ENCODE measurements at places on chromosomes 4 and X.

DNA sequence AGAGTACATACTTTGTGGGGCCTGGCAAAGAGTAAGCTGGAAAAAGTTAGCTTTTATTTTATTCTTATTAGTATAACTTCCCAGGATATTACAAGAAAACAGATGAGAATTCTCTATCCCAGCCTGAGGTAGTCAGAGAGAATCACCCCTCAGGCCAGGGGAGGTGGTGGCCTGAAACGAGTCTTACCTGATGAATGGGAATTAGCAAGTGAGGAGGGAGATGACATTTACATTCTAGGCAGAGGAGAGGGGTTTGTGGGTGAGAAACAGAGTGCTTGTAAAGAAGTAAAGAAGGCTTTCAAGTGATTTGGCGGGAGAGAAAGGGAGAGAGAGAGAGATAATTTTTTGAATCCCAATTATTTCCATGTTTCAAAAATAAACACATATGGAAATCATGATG lies 39.3 kb upstream of the PDK3 start:
- no peaks in the 10 kb centered on the region for H3K4me1 ChIP-seq
- no peak overlapping the region for H3K27ac ChIP-seq
- no peak for DNase-seq
- H3K4me3 ChIP-seq = no peak overlapping the region
- H3K27me3 ChIP-seq = no peaks in the 10 kb centered on the region

DNA sequence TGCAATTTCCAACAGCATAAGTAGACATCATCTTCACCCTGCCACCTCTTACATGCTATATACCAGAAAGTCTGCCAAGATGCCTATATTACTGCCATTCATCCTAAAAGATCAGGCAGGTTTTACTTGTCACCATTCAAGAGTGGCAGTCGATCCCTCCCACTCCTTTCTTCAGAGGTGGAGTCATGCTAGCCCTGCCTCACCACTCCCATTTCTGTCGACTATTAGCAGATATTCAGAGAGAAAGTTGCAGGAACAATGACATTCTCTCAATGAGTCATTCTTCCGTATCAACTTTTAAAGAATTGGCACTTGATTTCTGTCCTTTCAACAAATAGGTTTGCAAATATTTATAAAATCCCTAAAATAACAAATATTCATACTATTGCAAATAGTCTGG lies 1060.1 kb downstream of the ADGRL3 start:
- no peak overlapping the region for H3K4me3 ChIP-seq
- no peaks in the 10 kb centered on the region for H3K36me3 ChIP-seq
- DNase-seq = no peak
- no peak overlapping the region for H3K27ac ChIP-seq

DNA sequence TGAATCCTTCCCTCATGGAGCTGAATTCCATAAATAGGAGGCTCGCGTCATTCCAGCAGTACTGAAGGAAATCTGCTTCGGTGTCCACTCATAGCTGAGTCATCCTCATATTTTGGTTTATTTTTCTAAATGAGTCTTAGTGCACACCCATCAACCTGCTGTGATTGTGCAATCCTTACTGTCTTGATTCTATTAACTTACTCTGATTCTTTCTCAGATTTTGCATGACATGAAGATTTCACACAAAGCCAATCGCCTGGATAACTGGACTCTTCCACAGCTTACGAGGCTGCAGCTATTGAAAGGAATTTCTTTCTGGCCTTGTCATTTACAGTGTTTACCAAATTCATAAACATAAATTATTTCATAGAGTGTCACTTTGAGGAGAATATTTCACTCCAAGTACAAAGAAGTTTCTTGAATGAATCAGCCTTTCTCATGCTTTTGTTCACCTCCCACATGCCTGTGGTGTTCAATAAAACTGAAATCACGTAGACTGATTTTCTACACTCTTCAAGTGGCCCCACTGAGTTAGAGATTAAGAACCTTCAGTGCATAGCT lies 207.6 kb upstream of the SLITRK2 start:
- no peak overlapping the region for H3K27ac ChIP-seq
- no peaks in the 10 kb centered on the region for H3K36me3 ChIP-seq
- no peak overlapping the region for H3K4me3 ChIP-seq
- no peaks in the 10 kb centered on the region for H3K27me3 ChIP-seq
- DNase-seq = no peak

DNA sequence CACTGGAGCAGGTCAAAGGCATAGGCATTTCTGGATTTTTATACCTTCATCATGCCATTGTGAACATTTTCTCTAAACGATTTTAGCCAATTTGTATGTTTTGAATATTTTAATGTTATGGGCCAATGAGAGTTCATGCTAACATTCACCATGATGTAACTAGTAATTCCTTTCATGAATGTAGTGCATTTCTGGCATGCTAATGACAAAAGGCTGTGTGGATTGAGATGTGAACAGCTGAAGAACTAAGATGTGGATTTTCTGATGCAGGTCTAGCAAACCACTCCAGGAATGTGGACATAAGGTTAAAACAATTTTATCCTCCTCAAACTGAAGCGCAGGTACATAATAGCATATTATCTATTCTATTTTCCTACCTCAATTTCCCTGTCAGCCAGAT lies 269.4 kb downstream of the NLGN4X start:
- no peak overlapping the region for H3K27ac ChIP-seq
- no peak overlapping the region for H3K4me3 ChIP-seq
- DNase-seq = no peak
- no peaks in the 10 kb centered on the region for H3K4me1 ChIP-seq
- no peaks in the 10 kb centered on the region for H3K36me3 ChIP-seq

DNA sequence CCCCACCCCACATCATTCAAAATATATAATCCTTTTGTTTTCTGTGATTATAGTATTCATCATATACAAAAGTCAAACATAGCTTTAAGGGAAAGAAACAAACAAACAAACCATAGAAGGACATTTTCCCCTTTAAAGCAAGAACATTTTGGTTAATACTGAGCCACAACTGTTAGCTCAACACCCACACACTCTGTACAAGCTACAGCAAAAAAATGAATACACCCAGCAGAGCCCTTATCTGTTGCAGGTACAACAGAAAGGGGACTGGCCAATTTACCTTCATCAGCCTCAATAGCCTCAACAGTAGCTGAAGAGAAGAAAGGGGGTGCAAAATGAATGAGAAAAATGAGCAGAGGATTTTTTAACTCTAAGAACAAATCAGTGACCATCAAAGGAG lies 318.4 kb downstream of the PPP3CA start:
- no peak overlapping the region for H3K4me3 ChIP-seq
- no peak for DNase-seq
- H3K4me1 ChIP-seq = no peaks in the 10 kb centered on the region
- H3K27me3 ChIP-seq = no peaks in the 10 kb centered on the region

DNA sequence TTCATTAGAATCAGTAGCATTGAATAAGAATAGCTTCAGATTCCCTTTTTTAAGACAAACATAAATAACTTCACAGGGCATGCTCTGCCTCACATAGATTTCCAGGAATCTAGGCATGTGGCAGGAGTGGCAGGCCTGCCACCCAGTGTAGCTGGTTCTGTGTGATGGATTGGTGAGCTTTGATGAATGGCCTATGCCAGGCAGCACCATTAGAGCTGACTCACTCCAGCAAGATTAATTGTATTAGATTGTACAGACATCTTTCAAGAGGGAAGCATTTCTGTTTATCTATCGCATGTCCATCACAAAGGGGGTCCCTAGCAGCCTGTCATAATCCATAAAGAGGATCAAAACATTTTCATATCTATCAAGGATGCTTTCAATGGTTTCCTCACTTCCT lies 71.9 kb downstream of the NAA11 start:
- H3K36me3 ChIP-seq = no peaks in the 10 kb centered on the region
- H3K4me1 ChIP-seq = no peaks in the 10 kb centered on the region
- DNase-seq = no peak
- H3K4me3 ChIP-seq = no peak overlapping the region

- H3K36me3 ChIP-seq = no peaks in the 10 kb centered on the region
- no peak for DNase-seq
- no peaks in the 10 kb centered on the region for H3K4me1 ChIP-seq
Measured at GRCh38 chrX:112341598-112341997, 259.0 kb upstream of the TRPC5 start.

DNA sequence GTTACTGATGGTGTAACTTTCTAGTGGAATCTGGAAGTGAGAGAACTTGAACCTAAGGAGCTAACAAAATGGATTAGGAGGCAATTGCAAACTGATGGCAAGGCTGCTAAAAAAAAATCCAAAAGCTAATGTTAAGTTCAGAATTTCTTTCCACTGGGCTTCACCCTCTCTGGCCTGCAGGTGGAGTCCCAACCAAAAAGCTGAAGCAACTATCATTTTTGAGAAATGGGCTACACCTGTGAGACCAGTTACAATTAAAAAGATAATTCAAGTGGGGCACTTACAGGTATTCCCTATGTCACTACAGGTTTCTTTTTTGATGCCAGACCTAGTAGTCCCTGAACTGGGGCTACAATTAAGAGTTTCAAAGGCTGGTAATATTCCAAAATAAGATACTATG lies 142.1 kb upstream of the FTHL17 start:
- no peaks in the 10 kb centered on the region for H3K36me3 ChIP-seq
- H3K27ac ChIP-seq = no peak overlapping the region
- H3K27me3 ChIP-seq = no peaks in the 10 kb centered on the region
- no peak for DNase-seq

DNA sequence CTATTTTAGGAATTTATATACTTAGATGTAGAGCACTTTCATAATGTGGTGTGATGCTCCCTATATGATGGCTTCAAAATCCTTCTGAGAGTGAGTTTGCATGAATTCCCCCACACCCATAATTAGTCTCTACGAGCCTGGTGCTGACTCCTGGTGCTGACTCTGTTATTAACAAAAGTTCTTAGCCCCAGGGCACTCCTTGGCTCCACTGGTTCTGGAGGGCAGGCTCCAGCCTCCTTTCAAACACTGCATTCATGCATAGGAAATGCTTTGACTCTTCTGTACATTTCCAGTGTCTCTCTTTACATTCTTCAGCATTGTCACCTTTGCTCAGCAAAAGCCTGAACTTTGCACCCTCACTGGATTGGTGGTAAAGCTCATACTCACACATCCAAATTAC lies 64.0 kb downstream of the LNX1 start:
- H3K27ac ChIP-seq = no peak overlapping the region
- no peaks in the 10 kb centered on the region for H3K27me3 ChIP-seq
- H3K36me3 ChIP-seq = no peaks in the 10 kb centered on the region
- no peak overlapping the region for H3K4me3 ChIP-seq

GRCh38 chrX:10759141-10759799 lies 138.9 kb upstream of the MID1 start:
- H3K27ac ChIP-seq = no peak overlapping the region
- H3K36me3 ChIP-seq = no peaks in the 10 kb centered on the region
- H3K4me3 ChIP-seq = no peak overlapping the region
- no peak for DNase-seq
- no peaks in the 10 kb centered on the region for H3K27me3 ChIP-seq

DNA sequence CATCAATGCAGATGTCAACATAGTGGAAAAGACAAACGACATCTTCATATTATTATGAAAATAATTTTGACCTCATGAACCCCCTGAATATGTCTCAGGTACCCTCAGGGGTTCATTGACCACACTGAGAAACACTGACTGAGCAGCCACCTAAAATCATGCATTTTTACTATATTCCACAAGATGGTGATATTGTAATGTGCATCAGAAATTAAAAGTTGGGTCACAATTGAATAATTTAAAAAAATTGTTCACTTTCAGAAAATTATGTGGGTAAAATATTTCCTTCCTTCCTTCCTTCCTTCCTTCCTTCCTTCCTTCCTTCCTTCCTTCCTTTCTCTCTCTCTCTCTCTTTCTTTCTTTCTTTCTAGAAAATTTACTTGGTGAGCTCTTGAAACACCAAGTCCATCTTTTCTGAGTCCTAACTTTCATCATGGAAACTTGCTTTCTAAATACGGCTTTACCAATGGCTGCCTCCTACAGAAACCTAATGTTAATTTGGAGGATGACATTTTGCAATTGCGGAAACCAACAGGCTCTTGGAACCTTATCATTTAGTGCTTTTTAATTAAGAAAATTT lies 103.6 kb downstream of the RTL3 start:
- H3K4me1 ChIP-seq = no peaks in the 10 kb centered on the region
- H3K27me3 ChIP-seq = no peaks in the 10 kb centered on the region
- no peak overlapping the region for H3K4me3 ChIP-seq
- no peak overlapping the region for H3K27ac ChIP-seq
- H3K36me3 ChIP-seq = no peaks in the 10 kb centered on the region

Data from spleen (tissue), 13 donors.